ENCODE measurements at places on chromosomes 5 and 9.

DNA sequence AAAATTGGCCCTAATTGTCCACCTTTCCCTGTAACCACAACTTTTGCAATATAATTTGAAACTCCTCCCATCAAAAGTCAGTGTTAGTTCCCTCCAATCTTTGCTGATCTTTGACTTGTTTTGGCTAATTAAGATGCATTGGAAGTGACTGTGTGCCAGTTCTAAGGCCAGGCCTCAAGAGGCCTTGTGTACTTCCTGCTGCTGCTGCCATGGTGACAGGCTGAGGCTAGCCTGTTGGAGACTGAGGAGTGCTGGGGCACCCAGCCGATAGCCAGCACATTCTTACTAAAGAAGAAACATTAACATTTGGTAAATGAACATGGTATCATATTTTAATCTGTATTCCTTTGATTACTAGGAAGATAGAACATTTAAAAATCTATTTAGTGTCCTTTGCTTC is 86.5 kb downstream of the SREK1 start:
- no peak for DNase-seq

DNA sequence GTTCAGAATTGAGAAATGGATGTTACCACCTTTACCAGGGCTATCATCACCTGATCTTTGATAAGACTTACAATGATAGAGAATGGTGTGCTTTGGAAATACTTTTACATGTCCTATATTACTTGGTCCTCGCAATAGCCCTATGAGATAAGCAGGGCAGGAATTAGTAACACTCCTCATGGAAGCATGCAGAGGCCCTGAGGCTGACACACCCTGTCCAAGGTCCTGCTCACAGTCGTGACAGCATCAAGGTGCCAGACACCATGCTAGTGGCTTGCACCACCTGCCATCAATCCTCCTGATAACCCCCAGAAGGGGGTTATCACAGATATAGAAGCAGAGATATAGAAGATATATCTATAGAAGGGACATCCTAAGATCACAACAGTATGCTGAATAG is 216.8 kb upstream of the TBC1D2 start:
- DNase-seq, result no peak

DNA sequence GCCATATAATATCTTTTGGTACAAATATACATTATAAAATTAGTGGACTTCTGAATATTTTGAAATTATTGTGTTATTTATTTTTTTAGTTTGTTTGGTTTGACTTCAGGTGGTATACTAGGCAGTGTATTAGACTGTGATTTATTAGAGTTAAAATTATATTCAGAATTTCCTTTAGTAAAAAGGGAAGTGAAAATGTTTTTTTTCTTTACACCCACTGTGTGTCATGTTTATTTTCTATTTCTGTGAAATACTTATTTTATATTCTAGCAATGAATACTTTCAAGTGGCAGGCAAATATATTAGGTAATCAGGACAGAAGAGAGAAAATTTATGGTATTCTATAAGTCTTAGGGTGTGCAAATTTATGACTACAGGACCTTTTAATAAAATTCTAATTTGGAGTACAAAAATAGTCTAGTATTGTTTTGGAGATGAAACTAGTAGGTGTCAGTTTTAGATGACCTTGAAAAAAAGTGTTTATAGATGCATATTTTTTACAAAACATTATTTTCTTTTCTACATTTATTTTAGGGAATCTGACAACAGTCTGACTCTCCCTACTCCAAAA is 8.8 kb downstream of the CSNK1G3 start:
- DNase-seq, result no peak

DNA sequence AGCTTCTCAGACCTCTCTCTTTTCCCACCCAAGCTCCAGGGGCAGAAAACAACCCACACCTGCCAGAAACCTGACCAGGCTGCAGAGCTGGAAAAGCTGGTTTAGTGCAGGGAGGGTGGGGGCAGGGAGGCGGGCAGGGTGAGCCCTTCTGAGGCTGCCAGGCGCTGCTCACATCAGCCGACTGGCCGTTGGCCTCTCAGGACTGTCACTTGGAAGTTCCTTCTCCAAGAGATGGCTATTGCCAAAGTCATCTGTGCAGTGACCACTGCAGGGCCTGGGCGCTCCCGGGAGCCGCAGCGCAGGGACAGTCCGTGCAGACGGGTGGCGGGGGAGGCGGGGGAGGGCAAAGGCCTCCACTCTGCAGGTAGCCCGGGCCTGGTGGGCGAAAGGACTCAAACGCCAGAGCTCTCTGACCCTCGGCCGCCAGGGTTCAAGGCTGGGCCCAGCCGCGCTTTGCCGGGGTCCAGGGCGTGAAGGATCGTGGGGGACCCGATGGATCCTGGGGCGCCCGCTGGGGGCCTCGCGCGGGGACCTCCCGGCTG is 205.0 kb upstream of the IER5L start:
- peak; percentile 92 for DNase-seq

DNA sequence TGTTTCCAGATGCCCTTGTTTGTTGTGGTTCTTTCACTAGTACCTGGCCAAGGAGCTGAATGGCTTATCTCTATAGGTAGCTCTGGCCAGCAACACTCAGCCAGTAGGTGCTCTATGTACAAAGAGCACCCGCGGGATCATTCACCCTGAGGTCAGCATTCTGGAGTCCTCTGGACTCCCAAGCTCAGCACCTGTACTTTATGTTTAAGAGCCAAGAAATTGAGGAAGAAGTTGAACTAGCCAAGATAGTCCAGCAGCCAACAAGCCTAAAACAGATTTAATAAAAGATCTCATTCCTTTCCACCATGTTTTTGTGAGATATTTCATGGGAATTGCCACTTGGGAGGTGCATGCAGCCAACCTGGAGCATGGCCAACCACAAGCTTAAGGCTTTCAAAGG is 242.6 kb upstream of the PAPPA start:
- no peak for DNase-seq

GRCh38 chr5:118923295-118924005 is 64.9 kb downstream of the DTWD2 start:
- DNase-seq, result no peak

DNA sequence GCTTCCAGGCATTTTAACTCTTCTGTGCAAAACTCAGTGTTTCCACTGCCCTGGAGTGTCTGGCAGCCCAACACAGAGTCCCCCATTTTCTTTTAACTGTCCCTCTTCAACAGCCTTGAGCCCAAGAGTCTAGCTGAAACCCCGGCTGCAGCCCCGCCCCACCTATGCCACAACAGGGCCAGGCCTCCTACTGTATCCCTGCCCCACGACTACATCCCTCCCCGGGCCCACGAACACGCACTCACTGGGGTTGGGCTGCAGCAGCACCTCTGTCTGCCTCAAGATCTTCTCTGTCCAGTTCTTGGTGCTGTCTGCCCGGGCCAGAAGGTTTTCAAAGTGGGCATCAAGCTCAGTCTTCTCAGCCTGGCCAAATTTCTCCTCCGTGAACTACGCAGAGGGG is 6.1 kb downstream of the SH3GLB2 start:
- DNase-seq, result no peak

DNA sequence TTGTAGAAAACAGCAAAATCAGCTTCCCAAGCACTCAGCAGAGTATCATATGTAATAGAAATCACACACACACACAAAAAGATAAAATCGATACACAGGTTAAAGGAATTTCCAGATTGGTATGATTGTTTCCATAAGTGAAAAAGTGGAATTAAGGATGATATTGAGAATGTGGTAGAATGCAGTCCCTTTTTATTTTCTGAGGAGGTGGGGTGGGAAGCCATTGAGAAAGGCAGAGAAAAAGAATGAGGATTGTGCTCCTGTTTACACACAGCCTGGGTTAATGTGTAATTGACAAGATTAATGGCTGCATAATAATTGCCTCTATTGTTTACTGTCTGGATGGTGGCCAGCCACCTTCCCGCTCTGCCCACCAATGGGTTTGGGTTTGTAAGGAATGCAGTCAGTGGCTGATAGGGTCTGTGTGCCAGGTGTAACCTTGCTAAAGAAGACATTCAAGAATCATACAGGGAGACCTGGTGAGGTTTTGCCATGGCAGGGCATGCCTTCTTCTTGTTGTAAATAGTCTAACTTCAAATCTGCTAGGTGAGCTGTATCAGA is 177.2 kb upstream of the MAP3K1 start:
- peak; percentile 80 for DNase-seq

DNA sequence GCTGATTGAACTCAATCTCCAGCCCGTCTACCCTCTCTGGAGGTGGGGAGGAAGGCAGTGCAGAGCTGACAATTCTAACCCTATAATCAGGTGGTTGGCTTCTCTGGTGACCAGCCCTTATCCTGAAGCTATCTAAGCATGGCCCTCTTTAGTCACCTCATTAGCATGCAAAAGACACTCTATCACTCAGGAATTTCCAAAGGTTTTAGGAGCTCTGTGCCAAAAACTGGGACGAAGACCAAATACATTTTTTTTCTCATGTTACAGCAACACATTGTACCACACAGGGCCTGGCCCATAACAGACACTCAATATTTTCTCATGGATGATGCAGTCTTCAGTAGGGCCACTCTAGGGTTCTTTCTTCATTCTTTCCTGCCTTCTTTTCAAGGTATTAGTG is 118.8 kb upstream of the VLDLR start:
- no peak for DNase-seq

- DNase-seq, result no peak
These were observed 58.2 kb downstream of the RICTOR start for GRCh38 chr5:39015743-39016586.

GRCh38 chr5:88881571-88881971 is 1.4 kb downstream of the MEF2C start:
- no peak for DNase-seq

DNA sequence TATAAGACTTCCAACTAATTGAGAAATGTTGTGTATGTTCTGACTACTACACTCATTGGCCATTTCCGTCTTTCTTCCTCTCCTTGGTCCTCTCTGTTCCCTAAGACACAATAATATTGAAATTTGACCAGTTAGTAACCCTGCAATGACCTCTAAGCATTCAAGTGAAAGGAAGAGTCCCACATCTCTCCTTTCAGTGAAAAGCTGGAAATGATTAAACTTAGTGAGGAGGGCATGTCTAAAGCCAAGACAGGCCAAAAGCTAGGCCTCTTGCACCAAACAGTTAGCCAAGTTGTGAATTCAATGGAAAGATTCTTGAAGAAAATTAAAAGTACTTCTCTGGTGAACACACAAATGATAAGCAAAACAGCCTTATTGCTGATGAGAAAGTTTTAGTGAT is 122.5 kb downstream of the PRR16 start:
- no peak for DNase-seq

DNA sequence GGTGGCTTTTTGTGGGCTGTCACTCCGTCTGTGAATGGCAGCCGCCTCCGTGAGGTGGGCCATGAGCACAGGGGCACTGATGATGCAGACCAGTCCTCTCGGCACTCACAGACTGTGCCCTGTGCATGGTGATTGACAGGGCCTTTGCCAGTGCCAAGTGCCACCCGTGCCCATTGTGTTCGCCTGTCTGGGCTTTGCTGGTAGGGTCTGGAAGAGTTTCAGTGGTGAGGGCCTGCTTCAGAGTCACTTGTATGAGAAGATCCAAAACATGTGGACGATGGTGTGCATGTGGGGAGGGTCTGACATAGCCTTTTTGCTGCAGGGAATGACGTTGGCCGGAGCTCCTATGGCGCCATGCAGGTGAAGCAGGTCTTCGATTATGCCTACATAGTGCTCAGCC is 34.9 kb downstream of the TENT4A start:
- no peak for DNase-seq

DNA sequence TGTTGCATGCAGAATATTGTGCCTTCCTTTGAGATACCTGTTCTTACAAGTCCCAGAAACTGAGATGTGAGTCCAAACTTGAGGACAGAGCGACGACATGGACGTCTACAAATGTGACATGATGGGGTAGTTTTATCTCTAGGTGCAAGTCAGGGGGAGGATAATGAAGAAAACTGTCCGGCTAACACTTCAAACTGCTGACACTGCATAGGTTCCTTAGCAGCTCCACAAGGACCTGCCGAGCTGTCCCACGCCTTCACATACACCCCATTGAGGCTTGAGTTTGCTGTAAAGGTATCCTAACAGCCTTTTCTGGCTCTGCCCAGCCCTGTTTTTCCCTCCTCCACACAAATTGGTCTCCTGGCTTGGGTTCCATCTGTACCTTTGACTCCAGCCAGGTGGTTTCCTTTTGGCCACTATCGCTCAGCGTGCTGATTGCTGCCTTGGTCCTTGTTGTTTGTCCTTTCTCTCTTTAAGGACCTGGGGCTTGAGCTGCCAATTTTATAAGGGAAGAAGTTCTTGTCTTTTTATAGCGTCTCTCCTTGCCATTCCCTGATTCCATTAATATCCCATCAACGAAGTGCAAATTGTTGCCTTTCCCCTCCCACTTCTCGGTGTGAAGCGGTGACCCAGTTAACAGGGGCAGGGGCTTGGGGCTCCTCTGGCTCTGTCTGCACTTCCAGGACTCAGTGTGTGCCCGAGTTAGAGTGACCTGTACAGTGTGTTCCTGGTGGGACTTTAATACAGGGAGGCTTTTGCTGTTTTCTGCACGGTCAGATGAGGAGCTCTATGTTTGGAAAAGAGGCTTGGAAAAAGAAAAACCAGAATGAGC is 100.3 kb downstream of the PCSK1 start:
- peak; percentile 50 for DNase-seq

DNA sequence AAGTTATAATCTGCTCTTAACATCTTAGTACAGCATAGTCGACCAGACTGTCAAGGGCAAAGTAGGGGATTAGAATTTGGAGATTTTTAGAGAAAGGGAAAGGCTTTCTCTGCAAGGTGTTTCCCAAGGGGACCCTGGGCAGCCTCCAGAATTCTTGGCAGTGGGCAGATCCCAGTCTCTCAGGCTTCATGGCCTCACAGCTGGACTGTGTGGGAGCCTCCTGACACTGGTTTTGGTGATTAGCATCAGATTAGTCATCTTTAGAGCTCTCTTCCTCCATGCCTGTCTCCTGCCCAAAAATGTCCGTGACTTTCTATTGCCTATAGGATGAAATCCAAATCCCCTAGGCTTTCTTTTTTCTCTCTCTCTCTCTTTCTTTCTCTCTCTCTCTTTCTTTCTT is 370.7 kb downstream of the ZSWIM6 start:
- DNase-seq, result no peak

DNA sequence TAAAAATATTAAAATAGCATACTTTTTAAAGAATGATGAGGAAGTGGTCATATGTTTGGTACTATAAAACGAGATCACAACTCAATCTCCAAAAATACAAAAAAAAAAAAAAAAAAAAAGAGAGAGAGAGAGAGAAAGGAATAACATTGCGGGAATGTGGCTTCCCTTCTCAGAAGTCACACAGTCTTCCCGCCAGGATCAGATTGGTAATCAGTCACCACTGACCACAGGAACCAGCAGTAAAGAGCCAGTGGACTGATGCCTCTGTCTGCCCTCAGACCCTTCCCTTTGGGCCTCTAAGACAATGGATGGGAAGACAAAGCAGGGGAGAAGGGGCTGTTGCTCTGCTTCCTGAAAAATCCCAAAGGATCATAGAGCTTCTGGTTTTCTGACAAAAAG is 104.9 kb downstream of the KLHL3 start:
- DNase-seq, result no peak

DNA sequence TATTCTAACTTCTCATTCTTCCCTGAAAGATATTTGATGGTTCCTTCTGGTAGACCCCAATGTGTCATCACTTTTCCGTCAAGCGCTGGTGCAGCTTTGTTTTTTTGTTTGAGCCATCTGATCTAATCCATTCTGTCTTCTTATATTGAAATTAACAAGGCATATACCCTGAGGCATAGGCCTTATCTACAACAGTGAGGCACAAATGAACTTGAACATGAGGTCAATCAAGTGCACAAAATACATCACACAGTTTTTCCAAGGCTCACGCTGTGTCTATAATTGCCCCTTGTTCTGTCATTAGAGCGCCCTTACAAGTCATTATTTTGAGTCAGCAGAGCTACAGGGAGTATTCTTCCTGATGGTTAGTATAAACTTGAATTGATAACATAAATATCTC is 406.6 kb downstream of the MAT2B start:
- no peak for DNase-seq

All from prostate gland (tissue), 2 donors.